T-cell (primary cell): ENCODE measurements at places on chromosomes 1 and 21.

DNA sequence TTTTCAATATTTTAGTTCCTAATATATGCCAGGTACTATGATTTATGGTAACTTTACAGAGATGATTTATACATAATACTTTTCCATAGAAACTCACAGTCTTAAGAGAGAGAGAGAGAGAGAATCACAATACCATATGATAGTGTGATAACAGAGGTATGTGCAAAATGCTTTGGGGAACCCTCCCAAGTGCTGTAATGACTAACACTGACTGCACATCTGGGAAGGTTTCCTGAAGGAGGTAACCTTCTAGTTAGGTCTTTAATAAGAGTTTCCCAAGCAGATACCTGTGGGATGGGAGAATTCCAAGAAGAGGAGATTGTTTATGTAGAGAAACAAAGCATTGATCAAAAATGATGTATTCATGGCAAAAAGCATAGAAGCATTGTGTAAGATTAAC lies 34.6 kb upstream of the PIGC start:
- DNase-seq, result no peak

DNA sequence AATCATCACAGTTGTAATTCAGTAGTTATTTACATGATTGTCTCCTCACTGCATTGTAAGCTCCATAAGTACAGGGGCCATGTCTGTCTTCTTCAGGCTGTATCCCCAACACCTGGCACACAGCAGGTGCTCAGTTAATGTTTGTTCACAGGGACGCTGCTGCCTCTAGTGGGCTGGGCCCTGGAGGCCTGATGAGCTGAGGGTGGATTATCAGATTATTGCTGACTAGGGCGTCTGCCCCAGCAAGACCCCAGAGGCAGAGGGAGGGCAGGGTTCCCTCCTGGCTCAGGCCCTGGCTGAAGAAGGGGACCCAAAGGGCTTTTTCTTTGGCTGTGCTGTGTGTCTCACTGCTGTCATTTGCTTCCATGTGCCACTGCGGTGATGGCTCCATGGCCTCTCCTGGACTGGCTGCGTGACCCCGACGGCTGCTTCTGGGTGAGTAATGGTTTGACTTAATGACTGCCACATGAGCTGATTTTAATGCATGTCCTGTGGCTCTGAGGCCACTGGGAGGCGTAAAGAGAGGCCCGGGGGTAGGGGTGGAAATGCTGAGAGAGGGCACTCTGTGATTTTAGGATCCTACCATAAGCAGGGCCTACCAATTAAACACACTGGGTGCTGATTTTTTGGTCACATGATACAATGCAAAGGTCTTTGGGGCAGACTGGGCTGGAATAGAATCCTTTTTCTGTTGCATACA lies 20.8 kb upstream of the EPB41 start:
- no peak for DNase-seq

- no peak for DNase-seq
These were observed 14.3 kb upstream of the ADARB1 start for GRCh38 chr21:45060089-45060488.

- no peak for DNase-seq
These were observed 155.4 kb downstream of the CLEC20A start for GRCh38 chr1:178341261-178341956.

DNA sequence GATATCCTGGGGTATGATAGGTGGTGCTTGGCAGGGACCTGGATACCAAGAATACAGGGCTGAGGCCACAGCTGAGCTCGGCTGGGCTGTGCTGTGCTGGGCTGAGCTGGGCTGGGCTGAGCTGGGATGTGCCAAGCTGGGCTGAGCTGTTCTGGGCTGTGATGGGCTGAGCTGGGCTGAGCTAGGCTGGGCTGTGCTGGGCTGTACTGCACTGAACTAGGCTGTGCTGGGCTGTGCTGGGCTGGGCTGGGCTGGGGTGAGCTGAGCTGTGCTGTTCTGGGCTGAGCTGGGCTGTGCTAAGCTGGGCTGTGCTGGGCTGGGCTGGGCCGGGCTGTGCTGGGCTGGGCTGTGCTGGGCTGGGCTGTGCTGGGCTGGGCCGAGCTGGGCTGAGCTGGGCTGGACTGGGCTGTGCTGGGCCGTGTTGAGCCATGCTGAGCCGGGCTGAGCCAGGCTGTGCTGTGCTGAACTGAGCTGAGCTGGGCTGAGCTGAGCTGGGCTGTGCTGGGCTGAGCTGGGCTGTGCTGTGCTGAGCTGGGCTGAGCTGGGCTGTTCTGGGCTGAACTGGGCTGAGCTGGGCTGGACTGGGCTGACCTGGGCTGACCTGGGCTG lies 94.7 kb upstream of the ACTRT2 start:
- DNase-seq, result no peak

DNA sequence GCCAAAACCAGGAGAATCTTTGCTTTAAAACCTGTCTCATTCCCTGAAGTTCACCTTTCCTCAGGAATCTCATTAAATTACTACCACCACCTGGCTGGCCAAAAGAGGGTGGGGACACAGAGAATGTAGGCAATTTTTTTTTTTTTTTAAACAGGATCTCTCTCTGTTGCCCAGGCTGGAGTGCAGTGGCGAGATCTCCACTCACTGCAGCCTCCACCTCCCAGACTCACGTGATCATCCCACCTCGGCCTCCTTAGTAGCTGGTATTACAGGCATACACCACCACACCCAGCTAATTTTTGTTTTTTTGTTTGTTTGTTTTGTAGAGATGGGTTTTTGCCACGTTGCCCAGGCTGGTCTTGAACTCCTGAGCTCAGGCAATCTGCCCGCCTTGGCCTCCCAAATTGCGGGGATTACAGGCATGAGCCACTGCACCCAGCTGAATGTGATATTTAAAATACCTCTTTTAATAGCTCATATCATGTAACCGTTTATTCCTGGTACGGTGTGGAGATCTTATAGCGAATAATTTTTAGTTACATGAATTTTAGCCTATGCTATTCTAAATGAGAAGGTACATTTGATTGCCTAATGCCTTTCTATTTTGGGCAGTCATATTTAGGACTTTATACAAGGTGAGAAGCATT lies 84.5 kb downstream of the POU2F1 start:
- no peak for DNase-seq

GRCh38 chr1:227869851-227870305 lies 54.4 kb downstream of the PRSS38 start:
- no peak for DNase-seq

DNA sequence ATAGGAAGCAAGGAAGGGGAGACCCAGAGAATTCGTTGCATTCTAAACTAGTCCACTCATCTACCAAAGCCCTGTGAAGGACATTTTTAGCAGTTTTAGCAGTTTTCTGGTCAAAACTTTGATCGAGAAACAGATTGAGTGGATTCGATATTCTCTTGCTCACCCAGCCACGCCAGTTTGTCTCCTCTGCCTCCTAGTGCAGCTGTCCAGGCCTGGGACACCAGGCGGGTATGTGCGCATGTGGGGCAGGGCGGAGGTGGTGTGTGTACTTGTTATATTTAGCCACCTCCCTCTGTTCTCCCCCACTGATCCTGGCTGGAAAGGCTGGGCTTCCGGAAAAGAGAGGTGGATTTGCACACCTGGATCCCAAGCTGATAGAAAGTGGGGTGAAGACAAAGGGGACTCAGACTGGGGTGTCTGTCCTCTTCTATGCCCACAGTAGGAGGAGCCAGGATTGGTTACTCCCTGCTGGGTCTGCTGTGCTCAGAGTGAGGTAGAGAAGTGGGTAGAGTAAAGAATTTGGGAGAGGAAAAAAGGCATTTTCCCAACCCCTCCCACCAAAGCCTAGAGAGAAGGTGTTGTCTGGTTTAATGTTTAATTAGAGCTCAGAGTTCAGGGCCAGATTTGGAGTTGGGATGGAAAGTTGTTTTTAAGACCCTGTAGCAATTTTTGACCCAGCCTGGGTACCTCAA lies 3.8 kb downstream of the LMNA start:
- DNase-seq, result no peak

DNA sequence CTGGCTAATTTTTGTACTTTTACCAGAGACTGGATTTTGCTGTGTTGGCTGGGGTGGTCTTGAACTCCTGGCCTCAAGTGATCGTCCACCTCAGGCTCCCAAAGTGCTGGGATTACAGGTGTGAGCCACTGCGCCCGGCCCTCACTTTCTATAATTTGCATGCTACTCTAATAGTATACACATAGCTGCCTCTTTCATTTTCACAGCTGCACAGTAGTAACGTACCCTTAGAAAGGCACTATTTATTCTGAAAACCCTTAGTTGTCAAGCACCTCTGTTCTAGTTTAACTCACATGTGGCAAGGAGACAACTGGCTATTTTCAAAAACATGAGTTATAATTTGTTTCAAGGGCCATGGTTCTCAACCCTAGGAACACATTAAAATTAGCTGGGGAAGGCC lies 17.2 kb downstream of the TPM3 start:
- no peak for DNase-seq

- DNase-seq, result no peak
These were observed 51.1 kb downstream of the LACTBL1 start for GRCh38 chr1:22921452-22922126.

- DNase-seq, result no peak
These were observed 1.1 kb upstream of the EDN2 start for GRCh38 chr1:41485605-41486004.

- DNase-seq, result no peak
These were observed 21.8 kb downstream of the ITSN1 start for GRCh38 chr21:33664135-33664534.

DNA sequence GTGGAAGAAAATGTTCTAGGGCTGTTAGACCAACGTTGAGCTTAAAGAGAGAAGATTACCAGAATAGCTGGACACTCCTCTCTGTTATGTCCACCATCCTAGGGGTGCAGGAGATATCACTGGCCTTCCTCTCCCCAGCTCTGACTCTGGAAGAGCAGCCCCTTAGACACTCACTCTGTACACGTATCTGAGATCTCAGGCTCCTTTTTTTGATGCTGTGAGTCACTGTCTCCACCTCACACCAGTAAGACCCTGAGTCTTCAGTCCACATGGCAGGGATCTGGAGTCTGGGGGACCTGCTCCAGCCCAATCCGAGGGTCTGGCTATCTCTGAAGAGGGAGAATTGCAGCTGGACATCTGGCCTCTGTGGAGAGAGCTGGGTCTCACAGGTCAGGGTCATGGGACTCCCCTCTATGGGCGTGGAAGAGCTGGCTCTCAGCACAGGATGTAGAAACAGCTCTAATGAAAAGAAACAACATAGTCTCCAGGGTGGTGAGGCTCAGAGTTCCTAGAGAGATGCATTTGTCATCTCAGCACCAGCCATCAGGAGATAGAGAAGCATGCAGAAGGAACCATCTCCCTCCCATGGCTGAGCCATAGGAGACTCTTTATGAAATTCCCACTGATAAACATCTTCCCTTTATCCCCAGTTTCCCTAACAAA lies 3.5 kb downstream of the FCRL3 start:
- DNase-seq, result no peak

- DNase-seq, result no peak
These were observed 142.4 kb downstream of the PLPP3 start for GRCh38 chr1:56436912-56437417.

GRCh38 chr1:64505944-64506655 lies 36.2 kb downstream of the CACHD1 start:
- DNase-seq, result peak; percentile 10

DNA sequence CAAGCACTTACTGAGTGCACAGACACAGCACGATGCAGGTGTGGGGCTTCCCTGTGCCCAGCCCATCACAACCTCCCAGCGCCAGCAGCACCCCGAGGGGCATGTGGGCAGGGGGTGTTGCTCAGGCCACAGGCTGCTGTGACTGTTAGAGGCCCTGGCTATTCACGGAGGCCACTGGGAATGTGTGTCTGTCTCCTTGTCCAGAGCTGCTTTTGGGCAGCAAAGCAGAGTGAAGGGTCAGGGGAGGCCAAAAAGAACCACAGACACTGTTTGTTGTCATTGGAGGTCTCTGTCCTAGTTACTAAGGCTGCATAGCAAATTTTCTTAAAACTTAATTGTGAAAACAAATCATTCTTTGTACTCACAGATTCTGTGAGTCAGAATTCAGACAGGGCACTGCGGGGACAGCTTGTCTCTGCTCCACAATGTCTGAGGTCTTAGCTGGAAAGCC lies 49.6 kb downstream of the TNFRSF8 start:
- DNase-seq, result no peak

DNA sequence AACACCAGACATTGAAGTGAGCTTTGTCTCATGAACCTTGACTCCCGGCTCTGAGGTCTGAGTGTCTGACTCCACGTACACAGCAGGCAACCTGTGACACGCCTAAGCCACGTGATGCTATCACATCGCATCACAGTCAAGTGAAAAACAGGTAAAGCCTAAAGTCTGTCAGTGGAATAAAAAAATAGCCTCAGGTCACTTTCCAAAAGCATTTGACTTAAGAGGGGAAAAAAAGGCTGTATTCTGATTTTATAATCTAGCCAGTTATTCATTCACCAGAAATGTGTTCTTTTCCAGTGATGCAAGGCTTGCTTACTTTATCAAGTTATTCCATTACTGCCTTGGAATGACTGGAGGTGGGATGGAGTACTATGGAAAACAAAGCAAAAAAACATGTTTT lies 163.2 kb upstream of the HMCN1 start:
- no peak for DNase-seq

DNA sequence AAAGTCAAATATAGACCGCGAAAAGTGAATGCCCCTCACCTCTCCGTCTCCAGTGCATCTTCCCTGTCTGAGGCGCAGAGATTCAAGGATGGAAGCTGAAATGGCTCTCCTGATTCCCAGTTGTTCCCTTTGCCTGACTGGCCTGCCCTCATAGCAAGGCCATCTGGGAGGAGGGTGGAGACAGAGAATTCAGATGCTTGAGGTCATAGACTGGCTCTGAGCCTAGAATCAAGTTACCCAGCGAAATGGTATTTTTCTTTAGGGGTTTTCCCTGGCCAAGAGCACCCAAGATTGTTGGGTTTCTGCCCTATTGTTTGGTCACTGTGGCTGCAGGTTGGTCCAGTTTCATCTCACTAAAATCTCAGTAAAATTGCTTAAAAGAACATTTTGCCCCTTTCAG lies 7.2 kb downstream of the METTL13 start:
- DNase-seq, result no peak

GRCh38 chr1:226684026-226684425 lies 55.1 kb downstream of the ITPKB start:
- DNase-seq, result no peak

- no peak for DNase-seq
These were observed 444.2 kb downstream of the SETD4 start for GRCh38 chr21:35616090-35616489.

- DNase-seq, result no peak
These were observed 326.5 kb downstream of the PDE4B start for GRCh38 chr1:66119148-66119547.

DNA sequence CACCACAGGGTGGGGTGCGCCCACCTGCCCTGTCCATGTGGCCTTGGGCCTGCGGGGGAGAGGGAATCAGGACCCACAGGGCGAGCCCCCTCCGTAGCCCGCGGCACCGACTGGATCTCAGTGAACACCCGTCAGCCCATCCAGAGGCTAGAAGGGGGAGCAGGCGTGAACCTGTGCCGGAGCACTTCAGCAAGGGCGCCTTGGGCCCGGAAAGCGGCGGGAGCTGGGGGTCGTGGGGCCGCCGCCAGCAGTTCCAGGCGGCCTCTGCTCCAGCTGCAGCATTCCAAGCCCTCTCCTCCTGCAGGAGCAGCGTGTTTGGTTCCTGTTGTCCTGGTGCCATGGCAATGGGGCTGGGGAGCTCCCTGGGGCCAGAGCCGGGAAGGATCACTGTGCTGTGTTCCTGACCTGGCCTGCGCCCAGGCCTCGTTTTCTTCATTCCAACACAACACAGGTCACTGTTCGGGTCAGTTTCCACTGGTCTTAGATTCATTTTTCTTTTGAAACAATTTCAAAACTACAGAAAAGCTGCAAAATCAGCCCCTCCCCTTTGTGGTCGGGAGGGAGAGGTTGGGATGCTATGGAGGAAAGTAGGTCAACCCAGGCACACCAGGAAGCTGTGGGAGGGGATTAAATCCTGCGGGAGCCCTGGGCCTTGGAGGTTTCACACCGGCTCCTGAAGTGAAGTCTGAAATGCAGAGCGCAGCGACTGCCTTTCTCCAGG lies 18.8 kb downstream of the SLX9 start:
- DNase-seq, result no peak
